ENCODE measurements at places on chromosomes 11 and 22.

- DNase-seq: no peak
Measured at GRCh38 chr22:17950651-17951214, 73.6 kb downstream of the MICAL3 start.

GRCh38 chr22:28562324-28562723 is 117.3 kb downstream of the TTC28 start:
- DNase-seq: no peak

- DNase-seq: no peak
Measured at GRCh38 chr11:131670876-131671275, 300.5 kb downstream of the NTM start.

DNA sequence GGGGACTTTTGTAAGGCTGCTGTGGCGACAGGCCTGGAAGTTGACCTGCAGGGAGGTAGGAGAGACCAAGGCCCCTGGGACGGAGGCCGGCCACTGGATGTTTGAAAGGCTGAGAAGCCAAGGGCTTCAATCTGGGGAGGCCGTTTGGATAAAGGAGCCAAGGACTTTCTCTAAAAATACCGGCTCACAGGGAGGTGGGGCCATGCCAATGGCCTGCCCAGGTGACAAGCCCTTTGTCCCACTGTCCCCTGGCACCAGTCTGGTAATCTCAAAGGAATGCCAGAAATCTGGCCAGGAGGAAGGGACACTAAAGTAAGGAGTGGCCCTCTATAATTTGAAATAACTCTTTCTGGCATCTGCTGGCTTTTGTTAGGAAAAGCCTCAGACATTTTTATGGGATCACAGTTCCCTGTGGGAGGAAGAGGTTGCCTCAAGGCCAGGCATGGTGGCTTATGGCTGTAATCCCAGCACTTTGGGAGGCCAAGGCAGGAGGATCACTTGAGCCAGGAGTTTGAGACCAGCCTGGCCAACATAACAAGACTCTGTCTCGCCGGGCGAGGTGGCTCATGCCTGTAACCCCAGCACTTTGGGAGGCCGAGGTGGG is 1.9 kb upstream of the CHKA start:
- no peak for DNase-seq

GRCh38 chr22:35344956-35345690 is 35.8 kb upstream of the HMOX1 start:
- DNase-seq: no peak
